Endothelial cell (in vitro differentiated cells): ENCODE measurements at places on chromosomes 6 and 20. TPM values are rescaled to one million over a fixed set of nuclear protein-coding genes. Genes with fewer than 3 reads are reported as not detected.

The BMP6 gene
- total RNA-seq = 0.97 TPM

The FAXC gene
- 2.2 TPM for total RNA-seq

The CLDN20 gene
- 0.23 TPM for total RNA-seq

The NKAIN4 gene
- 3.3 TPM for total RNA-seq

The MAS1 gene
- total RNA-seq = not detected

DNA sequence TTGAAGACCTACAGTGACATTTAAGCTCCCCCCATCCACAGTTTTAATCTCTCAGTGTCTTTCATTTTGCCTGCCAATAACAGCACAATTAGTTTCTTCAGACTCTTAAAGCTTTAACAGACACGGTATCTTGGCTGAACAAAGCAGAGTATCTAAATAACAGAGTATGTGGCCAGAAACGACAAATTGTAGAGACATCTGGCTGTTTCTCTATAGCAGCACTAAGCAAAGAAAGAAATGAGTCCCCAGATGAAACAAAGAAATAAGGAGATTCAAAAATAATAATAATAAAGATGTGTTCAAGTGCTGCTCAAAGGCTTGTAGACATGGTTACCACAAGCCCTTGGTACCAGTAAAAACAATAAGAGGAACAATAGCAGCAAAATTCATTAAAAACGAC is 97.8 kb upstream of the HDAC2 start:
- no peak for DNase-seq

DNA sequence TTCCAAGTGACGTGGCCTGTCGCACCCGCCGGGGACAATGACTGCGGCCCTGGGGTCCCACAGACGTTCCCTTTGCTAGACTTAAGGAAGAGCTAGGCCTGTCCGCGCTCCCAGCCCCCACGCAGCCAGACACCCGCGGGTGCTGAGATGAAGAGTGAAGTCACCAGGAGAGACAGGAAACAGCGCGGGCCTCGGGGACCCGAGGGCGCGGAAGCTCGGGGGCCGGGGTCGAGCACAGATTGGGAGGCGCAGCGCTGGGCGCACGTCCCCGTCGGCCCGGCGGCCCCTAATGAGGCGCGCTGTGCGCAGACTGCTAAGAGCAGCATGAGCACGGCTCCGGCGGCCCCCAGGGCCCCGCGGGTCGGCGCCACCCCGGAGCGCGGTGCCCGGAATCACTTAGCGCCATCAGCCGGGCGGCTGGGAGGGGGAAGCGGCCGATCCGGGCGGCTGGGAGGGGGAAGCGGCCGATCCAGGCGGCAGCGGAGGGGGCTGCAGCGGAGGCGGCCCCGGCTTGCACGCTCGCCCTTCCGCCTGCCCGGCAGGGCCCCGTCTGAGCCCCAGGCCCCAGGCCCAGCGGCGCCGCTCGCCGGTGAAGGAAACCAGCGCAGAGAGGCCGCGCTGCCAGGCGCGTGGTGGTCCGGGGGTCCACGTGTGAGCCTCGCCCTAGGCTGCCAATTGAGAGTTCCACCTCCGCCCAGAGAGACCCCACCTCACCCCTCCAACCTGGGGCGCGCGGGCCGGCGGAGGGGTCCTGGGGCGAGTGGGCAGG is 8.3 kb upstream of the AVP start:
- no peak for DNase-seq

DNA sequence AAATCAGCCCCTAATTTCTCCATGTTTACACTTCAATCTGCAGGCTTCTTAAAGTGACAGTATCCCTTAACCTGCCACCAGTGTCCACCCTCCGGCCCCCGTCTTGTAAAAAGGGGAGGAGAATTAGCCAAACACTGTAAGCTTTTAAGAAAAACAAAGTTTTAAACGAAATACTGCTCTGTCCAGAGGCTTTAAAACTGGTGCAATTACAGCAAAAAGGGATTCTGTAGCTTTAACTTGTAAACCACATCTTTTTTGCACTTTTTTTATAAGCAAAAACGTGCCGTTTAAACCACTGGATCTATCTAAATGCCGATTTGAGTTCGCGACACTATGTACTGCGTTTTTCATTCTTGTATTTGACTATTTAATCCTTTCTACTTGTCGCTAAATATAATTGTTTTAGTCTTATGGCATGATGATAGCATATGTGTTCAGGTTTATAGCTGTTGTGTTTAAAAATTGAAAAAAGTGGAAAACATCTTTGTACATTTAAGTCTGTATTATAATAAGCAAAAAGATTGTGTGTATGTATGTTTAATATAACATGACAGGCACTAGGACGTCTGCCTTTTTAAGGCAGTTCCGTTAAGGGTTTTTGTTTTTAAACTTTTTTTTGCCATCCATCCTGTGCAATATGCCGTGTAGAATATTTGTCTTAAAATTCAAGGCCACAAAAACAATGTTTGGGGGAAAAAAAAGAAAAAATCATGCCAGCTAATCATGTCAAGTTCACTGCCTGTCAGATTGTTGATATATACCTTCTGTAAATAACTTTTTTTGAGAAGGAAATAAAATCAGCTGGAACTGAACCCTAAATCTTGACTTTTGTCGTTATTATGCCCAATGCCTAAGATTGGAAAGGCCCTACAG is 4.5 kb downstream of the SOX4 start:
- DNase-seq = no peak
